ENCODE measurements at places on chromosomes 4 and X.
A peak's percentile ranks its signal among the peaks of the same experiment; 100 is the strongest.

GRCh38 chr4:686413-687040 is 2.4 kb downstream of the SLC49A3 start:
- no peak for DNase-seq

- no peak for DNase-seq
Measured at GRCh38 chrX:113510586-113510985, 670.0 kb upstream of the AMOT start.

- no peak for DNase-seq
Measured at GRCh38 chr4:147361726-147362125, 119.2 kb upstream of the EDNRA start.

DNA sequence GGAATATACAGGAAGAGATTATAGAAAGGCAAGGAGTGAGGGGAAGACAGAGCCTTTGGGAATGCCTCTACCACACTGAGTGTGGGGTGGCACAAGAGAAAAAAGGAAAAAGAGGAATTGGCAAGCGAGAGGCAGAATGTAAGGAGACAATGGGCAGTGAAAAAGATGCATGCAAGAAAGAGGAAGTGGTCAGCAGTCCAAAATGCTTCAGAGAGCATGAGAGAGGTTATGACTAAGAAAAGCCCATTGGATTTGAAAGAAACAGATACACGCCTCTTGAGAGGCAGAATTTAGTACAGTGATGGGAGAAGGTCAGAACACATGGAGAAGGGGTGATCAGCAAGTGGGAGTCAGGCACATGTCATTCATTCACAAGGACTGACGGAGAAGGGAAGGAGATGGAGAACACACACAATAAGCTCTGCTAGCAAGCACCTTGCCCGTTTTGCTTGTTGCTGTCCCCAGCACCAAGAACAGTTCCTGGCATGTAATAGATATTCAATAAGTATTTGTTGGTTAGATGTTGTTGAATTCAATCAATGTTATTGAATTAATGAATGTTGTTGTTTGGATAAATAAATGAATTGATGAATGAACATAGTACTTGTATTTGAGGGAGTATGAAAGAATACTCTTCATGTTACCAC is 6.3 kb downstream of the DCHS2 start:
- DNase-seq = peak; percentile 45

DNA sequence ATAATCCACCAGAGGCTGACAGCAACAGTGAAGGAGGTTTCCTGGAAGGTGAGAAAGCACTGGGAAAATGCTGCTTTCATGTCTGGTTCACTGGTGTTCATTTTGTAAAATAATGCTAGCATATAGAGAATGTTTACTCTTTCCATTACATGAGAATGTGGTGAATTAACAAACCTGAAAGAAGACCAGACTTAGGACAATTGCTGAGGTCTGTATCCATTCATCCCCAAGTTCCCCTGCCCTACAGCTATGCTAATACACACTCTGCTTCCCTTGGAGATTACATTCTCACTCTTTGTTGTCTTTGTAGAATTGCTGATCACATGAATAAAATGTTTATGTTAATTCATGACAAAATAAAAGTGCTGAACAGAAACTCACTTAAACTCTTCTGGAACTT is 99.5 kb downstream of the ARHGAP6 start:
- no peak for DNase-seq

DNA sequence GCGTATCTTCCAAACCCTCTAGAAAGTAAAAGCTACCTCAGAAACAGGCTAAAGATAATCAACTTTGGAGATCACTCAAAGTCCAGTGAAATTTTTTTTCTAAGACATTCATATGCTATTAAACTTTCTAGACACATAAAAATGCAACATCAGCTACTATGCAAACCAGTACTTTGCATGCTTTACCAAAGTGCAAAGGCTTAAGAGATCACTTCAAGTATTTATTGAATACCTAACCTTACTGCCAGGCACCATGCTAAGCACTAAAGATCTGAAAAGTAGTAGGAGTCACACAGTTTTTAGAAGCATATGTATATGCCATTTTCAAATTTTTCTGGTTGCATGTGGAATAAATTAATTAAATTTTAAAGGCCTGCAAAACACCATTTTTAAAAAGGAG is 115.8 kb downstream of the THOC2 start:
- no peak for DNase-seq

GRCh38 chr4:76980261-76980660 is 30.7 kb downstream of the SEPTIN11 start:
- DNase-seq = no peak

DNA sequence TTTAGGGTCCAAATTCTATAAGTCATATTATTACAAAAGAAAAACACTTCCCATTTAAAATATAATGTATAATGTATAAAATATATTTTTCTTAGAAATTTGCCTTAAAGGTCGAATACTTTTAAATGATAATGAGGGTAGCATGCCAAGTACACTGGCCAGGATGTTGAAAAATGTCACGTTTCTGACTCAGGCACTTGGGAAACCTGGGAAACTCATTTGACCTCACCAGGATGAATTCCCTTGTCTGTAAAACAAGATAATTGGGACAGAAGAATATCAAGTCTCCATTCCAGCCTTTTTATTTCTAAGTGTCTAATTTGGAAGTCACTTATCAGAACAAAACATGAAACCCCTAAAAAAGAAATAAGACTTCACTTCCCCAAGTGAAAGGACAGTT is 3.4 kb upstream of the SLC39A8 start:
- DNase-seq = no peak

GRCh38 chrX:57929373-57929772 is 19.1 kb upstream of the ZXDA start:
- DNase-seq = no peak

GRCh38 chr4:132530861-132531260 is 618.2 kb upstream of the PCDH10 start:
- DNase-seq = no peak

Measured in GM13977 (cell line).